ENCODE measurements at places on chromosomes 4 and X. TPM values are rescaled to one million over a fixed set of nuclear protein-coding genes. Genes with fewer than 3 reads are reported as not detected.
A peak's percentile ranks its signal among the peaks of the same experiment; 100 is the strongest.

The TMPRSS11F gene
- total RNA-seq: not detected

DNA sequence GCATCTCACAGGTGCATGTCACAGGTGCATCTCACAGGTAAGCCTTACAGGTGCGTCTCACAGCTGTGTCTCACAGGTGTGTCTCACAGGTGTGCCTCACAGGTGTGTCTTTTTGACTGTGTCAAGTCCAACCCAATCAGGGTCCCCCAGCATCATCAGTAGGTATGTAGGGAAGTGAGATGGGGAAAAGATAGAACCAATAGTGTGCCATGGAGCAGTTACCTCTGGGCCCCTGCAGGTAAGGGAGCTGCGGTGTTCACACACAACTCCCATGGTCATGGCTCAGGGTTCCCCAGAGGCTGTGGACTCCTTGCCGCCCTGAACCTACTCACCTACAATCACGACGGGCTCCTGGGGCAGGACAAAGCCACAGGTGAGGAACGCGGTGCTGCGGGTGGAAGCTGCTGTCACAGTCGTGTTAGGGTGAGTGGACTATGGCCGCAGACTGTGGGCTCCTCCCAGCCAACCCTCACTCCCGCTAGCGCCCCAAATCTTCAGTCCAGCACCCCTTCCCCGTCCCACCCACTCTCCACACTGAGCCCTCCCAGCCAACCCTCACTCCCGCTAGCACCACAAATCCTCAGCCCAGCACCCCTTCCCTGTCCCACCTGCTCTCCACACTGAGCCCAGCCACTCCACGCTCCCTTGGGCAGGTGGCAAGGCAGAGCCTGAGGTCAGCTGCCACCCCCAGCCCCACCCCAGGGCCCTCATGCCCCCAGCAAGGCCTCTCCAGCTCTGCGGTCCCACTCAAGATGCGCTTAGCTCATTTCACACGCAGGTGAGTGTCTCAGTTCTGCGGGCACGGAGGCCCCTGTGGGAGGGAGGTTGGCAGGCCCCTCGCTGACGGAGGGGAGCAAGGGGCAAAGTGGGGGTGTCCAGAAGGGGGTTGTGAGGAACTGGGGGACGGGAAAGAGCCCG is 2.1 kb upstream of the PDE6B start:
- peak; percentile 71 for DNase-seq

DNA sequence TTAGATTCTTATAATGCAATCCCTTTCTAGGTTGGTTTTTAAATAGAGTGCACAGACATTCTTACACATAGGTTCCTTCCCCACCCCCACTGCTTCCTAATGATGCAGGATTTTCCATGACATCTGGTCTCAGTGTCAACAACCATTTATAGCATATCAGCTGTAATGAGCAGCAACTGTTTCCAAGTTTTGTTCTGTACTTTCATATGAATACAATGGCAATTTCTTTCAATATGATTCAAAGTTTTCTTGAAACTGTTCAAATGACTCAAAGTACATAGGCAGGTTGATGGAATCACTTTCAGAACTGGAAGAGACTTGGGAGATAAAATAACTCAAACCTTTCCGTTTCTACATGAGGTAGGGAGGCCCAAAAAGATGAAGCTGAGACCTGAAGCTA is 220.7 kb downstream of the CAMK2D start:
- no peak for DNase-seq

The CXorf66 gene
- total RNA-seq: not detected

The DIPK2B gene
- total RNA-seq: not detected

DNA sequence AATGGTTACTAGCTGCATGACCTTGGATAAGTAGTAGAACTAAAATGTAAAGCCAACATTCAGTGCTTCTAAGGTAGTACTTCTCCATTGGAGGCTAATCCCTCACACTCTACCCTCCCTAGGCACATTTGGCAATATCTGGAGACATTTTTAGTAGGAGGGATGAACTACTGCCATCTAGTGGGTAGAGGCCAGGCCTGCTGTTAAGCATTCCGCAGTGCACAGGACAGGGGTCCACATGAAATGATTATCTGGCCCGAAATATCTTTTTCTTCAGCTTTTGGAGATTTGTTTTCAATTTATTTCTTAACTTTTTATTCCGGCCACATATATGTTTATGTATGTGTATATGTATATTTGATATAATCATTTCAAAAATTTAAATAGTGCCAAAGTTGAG is 36.0 kb upstream of the SPANXC start:
- no peak for DNase-seq

GRCh38 chr4:76476571-76476970 is 41.5 kb downstream of the SHROOM3 start:
- DNase-seq: no peak

DNA sequence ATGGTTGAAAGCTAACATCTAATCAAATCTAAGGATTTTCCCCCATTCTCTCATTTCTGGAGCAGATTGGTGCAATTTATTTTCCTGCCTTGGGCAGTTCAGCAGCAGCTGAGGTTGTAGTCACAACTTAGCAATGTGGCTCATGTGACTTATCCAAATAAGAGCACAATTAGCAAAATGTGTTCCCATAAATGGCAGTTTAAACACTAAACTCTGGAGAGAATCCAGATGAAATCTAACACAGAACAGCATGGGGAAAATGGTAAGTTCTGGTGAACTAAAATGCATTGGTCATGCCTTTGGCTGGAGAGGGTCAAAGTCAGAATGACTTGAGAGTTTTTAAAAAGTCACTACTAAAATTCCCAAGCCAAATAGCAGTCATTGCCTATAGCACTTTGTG is 422.6 kb upstream of the DIPK2B start:
- DNase-seq: no peak

- no peak for DNase-seq
Measured at GRCh38 chrX:17459008-17459611, 84.1 kb downstream of the NHS start.

DNA sequence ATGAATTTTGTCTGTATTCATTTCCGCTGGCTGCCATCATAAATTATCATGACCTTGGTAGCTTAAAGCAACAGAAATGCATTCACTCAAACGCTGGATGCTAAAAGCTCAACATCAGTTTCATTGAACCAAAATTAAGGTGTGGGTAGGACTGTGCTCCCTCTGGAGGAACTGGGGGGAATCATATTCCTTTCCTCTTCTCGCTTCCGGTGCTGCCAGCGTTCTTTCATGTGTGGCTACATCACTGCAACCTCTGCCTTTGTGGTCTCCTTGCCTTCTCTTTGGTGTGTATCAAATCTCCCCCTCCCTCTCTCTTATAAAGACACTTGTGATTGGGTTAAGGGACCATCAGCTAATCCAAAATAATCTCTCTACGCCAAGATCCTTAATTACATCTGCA is 39.5 kb downstream of the NEIL3 start:
- DNase-seq: no peak

GRCh38 chr4:159764343-159764952 is 661.6 kb downstream of the RAPGEF2 start:
- no peak for DNase-seq
